ENCODE measurements at places on chromosomes 7 and 10. TPM values are rescaled to one million over a fixed set of nuclear protein-coding genes. Genes with fewer than 3 reads are reported as not detected.

- DNase-seq: no peak
- no peaks in the 10 kb centered on the region for H3K36me3 ChIP-seq
These were observed 63.4 kb downstream of the BBS9 start for GRCh38 chr7:33192695-33193291.

The CLCN1 gene
- total RNA-seq: 0.34 TPM

The DYNC1I1 gene
- total RNA-seq: 0.73 TPM

DNA sequence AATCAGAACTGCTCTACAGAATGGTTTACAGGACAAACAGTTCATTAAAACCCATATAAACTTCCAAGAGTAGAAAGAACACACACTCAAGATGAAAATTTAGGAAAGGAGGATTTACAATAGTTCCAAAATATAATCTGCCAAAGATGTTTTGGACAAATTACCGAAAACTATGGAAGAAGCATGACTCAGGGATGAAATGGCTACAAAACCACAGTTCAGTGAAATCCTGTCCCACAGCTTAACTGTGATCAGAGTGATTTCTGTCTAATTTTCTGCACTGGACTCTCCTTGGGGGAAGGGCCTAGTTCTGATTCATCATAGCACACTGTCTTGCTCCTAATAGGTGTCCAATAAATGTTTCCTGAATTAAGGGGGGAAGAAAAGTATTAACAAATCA is 82.2 kb downstream of the HIPK2 start:
- DNase-seq: no peak
- no peaks in the 10 kb centered on the region for H3K36me3 ChIP-seq
- no peak overlapping the region for H3K4me3 ChIP-seq

The CFAP58 gene
- total RNA-seq: not detected

The KCP gene
- total RNA-seq: 10.6 TPM

DNA sequence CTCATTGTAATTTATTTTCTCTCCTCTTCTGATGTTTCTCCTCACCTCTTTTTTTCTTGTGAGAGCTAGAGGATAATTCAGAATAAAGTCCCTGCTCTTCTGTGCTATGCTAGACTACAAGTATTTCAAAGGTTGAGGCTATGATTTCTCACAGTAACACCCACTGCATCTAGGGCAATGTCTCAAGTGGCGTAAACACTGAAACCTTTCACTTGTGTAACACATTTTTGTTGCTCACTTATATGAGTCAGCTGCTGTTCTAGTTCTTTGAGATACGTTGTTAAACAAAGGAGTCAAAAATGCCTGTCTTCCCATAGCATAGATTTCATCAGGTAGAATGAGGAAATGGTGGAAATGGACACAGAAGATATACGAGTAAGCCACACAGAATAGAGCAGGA is 305.1 kb upstream of the PITRM1 start:
- peaks cover 9% of the 10 kb centered on the region for H3K36me3 ChIP-seq
- peaks cover 53% of the 10 kb centered on the region for H3K4me1 ChIP-seq

GRCh38 chr7:93015101-93015778 is 102.5 kb downstream of the SAMD9 start:
- no peaks in the 10 kb centered on the region for H3K4me1 ChIP-seq
- no peaks in the 10 kb centered on the region for H3K27me3 ChIP-seq
- H3K4me3 ChIP-seq: no peak overlapping the region
- no peak overlapping the region for H3K27ac ChIP-seq

The FAM107B gene
- total RNA-seq: 168 TPM

GRCh38 chr10:70337201-70337651 is 45.2 kb downstream of the LRRC20 start:
- peak overlapping the region; percentile 60 for H3K27ac ChIP-seq
- H3K36me3 ChIP-seq: peaks cover 11% of the 10 kb centered on the region
- peaks cover 23% of the 10 kb centered on the region for H3K4me1 ChIP-seq
- H3K27me3 ChIP-seq: no peaks in the 10 kb centered on the region

- H3K36me3 ChIP-seq: no peaks in the 10 kb centered on the region
- H3K4me1 ChIP-seq: no peaks in the 10 kb centered on the region
- no peak overlapping the region for H3K4me3 ChIP-seq
- H3K27me3 ChIP-seq: peaks cover 24% of the 10 kb centered on the region
- no peak for DNase-seq
These were observed 357.2 kb downstream of the REEP3 start for GRCh38 chr10:63878428-63878827.

DNA sequence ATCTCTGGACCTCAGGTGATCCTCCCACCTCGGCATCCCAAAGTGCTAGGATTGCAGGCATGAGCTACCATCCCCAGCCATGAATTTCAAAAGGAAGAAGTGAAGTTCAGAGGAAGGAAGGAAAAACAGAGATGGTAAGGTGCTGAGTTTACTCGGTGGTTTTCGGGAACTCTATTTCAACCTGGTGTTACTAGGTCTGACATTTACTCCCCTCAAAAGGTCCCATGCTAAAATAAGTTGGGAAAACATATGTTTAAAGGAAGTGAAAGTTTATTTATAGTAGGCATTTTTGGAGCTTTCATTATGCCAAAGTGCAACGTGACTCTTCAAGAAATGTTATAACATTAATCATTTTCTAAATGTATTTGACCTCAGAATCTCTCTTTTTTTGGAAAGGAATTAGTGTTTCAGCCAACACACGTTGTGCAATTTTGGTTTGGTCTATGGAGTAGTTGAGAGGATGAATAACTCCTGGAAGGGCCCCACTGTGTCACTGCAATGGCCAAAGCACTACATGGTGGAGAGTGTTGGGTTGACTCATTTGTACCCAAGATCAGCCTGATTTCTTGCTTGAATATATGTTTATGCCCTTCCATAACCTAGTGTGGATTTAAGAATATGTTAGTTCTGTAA is 114.7 kb upstream of the FAM171A1 start:
- H3K4me1 ChIP-seq: no peaks in the 10 kb centered on the region
- no peak overlapping the region for H3K4me3 ChIP-seq
- no peak for DNase-seq
- H3K36me3 ChIP-seq: no peaks in the 10 kb centered on the region
